Forelimb muscle (tissue), 1 donor: ENCODE measurements at places on chromosomes 2 and 18. TPM values are rescaled to one million over a fixed set of nuclear protein-coding genes. Genes with fewer than 3 reads are reported as not detected.

SERPINB3 gene
- not detected for polyA plus RNA-seq

DNA sequence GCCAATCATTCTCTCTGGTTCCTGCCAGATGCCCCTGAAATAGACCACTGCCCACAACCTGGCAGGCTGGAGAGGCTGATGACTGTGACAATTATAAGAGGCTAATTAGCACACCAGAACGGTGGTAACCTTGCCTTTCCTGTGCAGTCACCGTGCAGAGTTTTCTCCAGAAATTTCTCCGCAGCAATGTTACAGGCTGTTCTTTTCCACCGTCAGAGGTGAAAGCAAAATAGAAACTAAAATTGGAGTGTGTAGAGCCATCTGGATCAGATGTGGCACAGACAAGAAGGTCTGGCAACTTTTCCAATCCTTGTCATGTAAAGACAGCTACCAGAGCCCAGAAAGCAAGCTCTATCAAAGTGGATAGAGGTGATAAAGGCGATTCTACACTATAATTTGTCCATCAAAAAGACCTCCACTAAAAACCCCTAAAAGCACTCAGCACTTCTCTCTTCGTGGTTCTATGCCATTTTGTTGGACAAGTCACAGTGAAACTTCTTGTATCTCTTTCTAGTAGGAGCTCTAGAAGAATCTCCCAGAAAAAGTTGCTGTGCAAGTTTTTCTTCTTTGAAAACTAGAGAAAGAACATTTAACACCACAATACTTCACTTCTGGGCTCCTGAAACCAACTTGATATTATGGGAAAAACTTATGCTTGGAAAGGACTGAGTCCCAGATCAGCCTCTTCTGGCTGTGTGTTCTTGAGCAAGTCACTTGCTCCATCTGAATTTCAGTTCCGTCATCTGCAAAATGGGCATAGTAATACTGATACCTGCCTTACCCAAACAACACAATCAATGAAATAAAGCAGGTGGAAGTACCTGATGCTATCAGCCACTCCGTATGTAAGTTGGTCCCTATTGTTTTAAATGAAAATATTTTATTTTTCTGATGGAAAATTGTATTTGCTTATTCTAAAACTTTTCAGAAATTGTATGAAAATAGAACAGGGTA lies 295.6 kb upstream of the DLGAP1 start:
- no peak for DNase-seq

DNA sequence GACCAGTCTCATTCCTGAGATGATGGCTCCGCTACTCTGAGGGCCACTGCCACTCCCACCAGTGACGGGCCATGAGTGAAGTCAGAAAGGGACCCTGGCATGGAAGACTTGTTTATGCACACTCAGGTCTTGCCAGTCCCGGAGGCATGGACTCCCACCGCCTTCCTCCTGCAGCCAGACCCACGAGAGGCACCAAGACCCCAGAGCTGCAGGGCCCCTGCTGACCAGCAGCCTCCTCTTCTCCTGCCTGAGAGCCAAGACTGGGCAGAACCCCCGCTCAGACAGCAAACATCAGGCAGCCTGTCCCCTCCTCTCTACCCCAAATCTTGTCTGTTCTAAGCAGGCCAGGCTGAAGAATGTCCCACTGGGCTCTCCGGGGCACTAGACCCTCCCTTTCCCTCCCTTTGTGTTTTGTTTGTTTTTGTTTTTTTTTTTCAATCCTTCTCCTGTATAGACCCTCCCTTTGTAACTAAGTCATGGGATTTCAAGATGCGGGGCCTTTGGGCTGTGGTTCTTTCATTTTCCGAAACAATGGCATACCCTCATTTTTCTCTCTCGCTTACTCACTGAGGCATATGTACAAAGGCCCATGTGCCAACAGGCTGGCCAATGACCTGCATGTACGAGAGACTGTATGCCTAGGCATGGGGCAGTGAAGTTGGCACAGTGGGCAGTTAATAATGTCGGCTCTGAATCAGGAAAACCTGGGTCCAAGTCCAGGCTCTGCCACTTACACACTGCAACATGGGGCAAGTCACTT lies 24.3 kb upstream of the MAPRE3 start:
- no peak for DNase-seq

CD302 gene
- 13.5 TPM for polyA plus RNA-seq

GRCh38 chr2:67180841-67181240 lies 216.3 kb upstream of the ETAA1 start:
- DNase-seq, result no peak

GRCh38 chr2:171432969-171433762 lies 624 bp downstream of the METTL8 start:
- no peak for DNase-seq

DNA sequence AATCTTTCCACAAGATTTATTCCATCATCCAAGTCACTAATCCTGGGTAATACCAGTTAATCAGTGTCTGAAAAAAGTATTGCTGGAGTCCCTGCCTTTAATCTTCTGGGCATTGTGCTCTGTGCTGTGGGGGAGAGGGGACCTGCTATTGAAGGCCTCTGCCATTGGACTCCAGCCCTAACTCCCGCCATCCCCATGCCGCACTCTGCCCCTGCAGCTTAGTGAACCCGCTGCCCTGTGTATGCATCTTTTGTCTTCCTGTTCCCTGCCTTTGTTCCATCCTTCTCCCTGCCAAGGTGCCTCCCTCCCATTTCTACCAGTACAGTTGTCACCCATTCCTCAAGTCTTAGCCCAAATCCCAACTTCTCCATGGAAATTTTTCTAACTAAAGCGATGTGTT lies 113.8 kb upstream of the EPAS1 start:
- no peak for DNase-seq

- no peak for DNase-seq
Measured at GRCh38 chr18:3455090-3455635, 5.2 kb downstream of the TGIF1 start.

GRCh38 chr2:95027369-95027720 lies 1.8 kb downstream of the MAL start:
- DNase-seq, result no peak
